ENCODE measurements at places on chromosomes 6 and 20. TPM values are rescaled to one million over a fixed set of nuclear protein-coding genes. Genes with fewer than 3 reads are reported as not detected.

The BHLHE23 gene
- total RNA-seq = not detected

DNA sequence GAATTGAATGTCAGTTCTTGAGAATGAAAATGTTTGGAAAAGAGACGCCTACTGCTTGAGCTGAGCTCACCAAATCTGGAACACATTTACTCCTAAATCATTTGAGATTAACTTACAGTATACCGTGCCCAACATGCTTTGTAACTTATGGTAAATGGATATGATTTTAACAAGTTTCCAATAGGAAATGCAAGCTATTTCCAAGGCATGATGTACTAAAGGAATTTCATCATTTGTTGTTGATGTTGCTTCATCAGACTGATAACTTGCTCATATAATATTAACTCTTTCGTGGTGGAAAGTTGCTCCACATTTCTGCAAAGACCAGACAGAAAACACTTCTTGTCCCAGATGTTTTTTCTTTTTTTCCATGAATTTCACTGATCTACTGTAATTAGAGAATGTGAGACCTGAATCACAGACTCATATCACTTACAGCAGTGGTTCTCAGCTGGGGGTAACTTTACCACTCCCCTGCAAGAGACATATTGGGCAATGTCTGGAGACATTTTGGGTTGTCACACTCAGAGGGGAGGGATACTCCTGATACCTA is 116.6 kb upstream of the TRAF3IP2 start:
- no peak for DNase-seq

GRCh38 chr20:50663095-50663821 is 28.1 kb downstream of the RIPOR3 start:
- DNase-seq = no peak

GRCh38 chr20:63473555-63474449 is 1.3 kb upstream of the KCNQ2 start:
- no peak for DNase-seq

GRCh38 chr6:95693108-95693507 is 115.8 kb downstream of the MANEA start:
- DNase-seq = no peak

The PKIB gene
- 0.38 TPM for total RNA-seq

DNA sequence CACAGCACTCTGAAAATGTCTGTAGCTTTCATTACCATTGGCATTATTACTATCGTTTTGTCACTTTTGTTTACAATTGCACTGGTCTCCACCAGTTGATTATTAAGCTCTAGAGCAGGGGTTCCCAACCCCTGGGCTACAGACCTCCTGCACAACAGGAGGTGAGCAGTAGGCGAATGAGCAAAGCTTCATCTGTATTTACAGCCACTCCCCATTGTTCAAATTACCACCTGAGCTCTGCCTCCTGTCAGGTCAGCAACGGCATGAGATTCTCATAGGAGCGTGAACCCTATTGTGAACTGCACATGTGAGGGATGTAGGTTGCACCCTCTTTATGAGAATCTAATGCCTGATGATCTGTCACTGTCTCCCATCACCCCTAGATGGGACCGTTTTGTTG is 126.4 kb downstream of the ATXN1 start:
- DNase-seq = no peak

GRCh38 chr20:41992481-41992880 is 374.3 kb upstream of the CHD6 start:
- DNase-seq = no peak

GRCh38 chr6:19356692-19357091 is 480.5 kb upstream of the ID4 start:
- DNase-seq = no peak

DNA sequence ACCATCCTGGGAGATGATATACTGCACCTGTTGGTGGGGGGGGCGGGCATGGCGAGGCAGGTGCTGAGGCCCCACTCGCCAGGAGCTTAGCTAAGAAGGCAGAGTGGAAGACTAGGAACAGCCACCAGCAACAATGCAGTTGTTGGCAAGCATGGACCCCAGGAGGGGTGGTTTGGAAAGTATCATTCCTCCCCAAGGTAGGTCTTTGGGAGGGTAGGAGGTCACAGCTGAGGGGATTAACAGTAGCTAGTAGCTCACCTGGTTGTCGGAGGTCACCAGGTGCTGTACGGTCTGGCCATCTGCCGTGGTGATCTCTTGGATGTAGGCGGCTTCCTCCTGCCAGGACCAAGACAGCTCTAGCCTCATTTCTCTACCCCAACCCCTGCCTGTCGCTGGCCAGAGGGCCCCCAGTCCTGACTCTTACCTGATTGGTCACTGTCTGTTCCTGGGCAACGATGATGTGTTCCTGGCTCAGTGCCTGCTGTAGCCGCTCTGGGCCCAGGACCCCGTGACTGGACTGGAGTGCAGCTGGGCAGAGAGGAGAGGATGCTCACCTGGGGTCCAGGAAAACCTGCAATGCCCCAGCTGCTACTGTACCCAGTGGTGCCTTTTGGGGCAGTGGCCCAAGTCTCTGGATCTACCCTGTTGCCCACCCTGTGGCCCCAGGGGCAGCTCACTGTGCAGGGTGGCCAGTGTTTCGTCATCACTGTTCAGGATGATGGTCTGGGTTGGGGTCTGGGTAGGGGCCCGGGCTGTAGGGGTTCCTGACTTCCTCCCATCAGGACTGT is 15.3 kb downstream of the PCIF1 start:
- DNase-seq = no peak

DNA sequence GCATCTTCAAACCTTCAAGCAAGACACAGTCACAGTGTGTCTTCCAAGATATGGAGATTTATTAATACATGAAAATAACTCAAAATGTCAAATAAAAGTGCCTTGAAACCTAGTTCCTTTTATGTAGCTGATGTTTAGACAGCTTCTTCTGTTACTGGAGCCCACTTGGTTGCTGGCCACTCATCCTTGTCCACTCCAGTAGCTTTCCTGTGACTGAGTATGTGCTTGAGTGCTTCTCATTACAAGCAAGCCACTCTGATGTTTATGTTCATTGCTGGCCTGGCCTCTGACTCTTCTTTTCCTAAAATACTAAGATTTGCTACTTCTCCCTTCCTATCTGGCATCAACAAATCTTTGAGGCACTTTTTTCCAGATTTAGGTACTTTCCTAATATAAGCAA is 545.2 kb upstream of the MAN1A1 start:
- DNase-seq = no peak

The SLC17A1 gene
- not detected for total RNA-seq

The PAX1 gene
- 0.35 TPM for total RNA-seq

DNA sequence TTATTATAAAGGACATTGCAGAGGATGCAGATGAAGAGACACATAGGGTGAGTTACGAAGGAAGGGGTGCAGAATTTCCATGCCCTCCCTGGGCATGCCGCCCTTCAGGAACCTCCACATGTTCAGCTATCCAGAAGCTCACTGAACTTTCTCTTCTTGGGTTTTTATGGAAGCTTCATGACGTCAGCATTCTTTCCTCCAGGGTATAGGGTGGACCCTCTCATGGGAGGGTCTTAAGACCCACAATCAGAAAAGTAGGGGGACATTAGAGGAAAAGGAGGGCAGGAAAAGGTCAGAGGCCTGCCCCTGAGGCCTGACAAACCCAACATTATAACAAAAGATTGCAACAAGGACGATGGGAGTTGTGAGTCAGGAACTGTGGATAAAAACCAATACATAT is 14.6 kb upstream of the DCBLD1 start:
- no peak for DNase-seq
